ENCODE measurements at places on chromosomes 12 and 14. TPM values are rescaled to one million over a fixed set of nuclear protein-coding genes. Genes with fewer than 3 reads are reported as not detected.
A peak's percentile ranks its signal among the peaks of the same experiment; 100 is the strongest.

DNA sequence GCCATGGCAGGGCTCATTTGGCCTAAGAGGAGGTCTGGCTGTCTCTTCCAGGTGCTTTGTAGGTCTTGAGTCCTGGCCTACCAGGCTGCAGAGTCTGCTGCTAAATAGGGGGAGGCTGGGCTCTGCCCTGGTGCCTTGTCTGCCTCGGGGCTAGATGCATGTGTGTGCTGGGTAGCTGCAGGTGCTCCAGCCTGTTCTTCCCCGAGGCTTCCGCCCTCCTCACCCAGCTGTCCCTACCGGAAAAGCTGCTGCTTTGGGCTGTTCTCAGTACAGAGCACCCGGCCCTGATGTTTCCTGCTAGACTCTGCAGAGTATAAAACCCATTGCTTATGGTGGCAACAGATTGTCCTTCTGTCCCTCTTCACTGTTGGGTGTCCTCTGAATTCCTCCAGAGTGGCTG lies 37.7 kb downstream of the RAB35 start:
- no peak for DNase-seq

DNA sequence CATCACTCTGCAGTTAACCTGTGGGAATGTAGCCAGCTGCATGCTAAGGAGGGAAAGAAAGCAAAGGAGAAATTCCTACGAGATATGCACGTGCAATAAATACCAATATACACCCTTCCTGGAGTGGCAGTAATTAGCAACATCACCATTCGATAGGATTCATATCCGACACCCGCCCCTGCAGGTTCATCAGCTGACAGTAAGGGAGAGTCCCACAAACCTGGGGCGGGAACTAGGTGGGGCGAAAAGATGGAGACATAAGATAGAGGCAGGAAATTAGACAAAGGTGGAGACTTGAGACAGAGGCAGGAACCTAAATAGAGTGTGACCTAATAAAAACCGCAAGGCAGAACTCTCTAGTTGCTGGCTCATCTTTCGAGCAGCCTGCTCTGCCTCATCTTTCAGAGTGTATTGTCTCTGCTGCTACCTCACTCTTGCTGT lies 51.6 kb downstream of the PLEKHG3 start:
- DNase-seq = peak; percentile 82

The CDK2 gene
- total RNA-seq = 57.5 TPM

DNA sequence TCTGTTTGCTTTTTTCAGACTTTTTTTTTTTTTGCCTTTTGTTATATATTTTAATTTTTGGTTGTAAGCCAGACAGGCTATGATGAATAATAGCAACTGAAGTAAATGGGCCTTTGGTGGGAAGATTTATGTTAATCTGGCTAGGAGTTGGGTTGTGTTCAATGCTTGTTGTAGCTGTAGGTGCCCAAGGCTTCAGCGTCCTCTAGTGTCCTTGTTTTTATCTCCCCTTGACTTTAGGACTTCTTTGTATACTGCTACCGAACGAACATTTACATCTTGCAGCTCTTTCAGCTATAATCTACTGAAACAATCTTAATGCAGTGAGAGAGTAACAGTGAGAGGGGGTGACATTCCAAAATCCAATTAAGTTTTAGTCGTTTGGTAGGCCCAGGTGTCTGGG lies 848.4 kb upstream of the FBXO33 start:
- no peak for DNase-seq

The NID2 gene
- total RNA-seq = 9.9 TPM

- DNase-seq = no peak
Measured at GRCh38 chr14:93909429-93910128, 17.6 kb upstream of the FAM181A start.

The VSIG10 gene
- total RNA-seq = 18.9 TPM

The POTEM gene
- total RNA-seq = 0.57 TPM

- peak; percentile 83 for DNase-seq
Measured at GRCh38 chr12:53659011-53659551, 16.8 kb downstream of the ATP5MC2 start.

DNA sequence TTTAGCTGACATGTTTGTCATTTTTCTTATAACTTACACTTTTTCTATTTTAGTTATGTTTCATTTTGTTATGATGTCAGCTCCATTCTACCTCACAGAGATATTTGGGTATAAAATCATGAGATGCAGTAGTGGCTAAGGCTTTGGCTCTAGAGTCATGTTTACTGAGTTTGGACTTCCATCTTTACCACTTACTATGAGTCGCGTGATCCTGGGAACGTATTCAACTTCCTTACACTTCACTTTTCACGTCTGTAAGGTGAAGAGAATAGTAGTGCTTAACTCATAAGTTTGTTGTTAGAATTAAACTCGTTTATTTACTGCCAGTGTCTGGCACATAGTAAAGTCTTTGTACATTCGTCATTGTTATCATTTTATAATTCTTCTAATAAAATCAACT lies 126.3 kb downstream of the ERC1 start:
- DNase-seq = peak; percentile 30

DNA sequence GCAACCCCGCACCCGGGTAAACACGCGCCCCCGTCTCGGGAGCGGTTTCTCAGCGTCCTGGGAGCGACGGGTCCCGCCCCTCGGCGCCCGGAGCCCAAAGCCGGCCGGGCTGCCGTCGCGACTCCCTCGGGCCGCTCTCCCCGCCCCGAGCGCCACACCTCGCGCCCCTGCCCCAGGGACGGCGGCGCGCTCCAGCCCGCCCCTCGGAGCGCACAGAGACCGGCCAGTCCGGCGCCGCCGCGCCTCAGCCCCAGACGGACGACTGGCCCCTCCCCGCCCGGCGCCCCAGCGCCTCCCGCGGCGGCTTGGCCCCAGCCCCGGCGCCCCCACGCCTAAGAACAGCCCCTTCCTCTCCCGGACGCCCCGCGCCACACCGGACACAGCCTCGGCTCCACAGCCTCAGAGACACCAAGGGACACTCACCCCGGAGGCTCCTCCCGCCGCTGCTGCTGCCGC lies 411 bp downstream of the BTBD7 start:
- DNase-seq = peak; percentile 67

The PSMD9 gene
- total RNA-seq = 70.8 TPM

DNA sequence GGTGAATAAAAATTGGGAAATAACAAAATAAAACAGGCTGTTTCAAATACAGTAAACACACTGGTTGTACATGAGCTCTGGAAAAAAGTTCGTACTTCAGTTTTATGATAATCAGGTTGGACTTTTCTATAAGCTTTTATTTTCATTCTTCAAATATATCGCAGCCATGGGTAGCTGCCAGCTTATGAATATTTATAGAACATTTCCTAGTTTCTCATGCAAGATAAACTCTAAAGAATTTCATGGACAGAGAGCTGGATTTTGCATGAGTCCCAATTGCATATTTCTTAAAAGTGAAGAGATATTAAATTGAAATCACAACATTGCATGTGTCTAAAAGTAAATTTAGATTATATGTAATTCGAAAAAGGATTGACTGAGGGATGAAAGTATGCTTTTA lies 827.6 kb downstream of the SLC6A15 start:
- DNase-seq = no peak

DNA sequence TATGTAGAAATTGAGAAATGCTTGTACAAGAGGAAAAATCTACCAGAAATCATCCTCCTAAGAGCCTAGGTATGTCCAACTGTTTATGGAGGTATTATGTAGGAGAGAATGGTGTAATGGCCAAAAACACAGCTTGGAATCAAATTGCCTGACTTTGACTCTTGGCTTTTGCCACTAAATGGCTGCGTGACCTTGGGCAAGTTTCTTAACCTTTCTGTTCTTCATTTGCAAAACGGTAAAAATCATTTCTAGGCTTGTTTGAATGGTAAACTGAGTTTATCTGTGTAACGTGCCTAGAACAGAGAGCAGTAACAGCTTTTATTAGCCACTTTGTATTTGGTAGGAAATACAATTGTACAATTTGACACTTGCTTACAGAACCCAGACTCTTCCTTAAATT lies 4.9 kb upstream of the GRIP1 start:
- DNase-seq = no peak

DNA sequence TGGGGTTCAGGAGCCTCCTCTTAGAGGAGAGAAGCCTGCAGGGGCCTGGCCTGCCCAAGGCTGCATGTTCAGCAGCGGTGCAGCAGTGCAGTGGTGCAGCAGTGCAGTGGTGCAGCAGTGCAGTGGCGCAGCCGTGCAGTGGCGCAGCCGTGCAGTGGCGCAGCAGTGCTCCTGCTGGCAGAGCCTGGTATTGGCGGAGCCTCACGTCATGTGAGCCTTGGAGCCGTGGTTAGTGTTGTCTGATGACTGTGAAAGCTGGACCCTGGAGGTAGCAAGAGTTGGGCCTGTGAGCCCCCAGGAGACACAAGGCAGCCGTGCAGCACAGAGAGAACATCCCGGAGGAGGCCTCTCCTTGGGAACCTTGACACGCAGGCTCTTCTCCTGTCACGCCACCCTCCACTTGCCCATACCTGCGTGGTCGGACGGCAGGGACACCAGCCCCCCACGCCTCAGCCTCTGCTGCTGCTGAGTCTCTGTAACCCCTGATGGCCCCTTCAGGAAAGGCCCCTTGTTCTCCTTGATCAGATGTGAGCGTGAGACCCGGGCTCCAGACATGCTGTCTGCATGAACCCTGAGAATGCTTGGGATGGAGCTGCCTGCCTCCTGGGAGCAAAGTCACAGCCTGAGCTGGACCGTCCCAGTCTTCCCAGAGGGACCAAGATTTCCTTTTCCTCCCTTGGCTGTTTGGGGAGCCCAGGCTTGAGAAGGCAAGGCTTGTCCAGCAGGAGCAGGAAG lies 193.7 kb downstream of the KIF26A start:
- no peak for DNase-seq

The ACSM4 gene
- not detected for total RNA-seq

- peak; percentile 83 for DNase-seq
Measured at GRCh38 chr12:30796313-30796780, 41.6 kb upstream of the CAPRIN2 start.

DNA sequence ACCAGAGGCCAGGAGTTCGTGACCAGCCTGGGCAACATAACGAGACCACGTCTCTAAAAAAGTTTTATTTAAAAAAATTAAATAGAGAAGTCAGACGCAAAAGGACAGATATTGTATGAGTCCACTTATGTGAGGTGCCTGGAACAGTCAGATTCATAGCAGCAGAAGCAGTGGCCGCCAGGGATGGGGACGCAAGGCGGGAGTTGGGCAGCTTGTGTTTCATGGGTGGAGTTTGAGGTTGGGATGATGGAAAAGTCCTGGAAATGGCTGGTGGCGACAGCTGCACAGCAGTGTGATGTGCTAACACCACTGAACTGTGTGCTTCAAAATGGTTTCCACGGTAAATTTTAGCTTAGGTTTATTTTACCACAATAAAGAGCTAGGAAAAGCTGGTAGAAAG lies 57.6 kb upstream of the DDX11 start:
- DNase-seq = no peak

GRCh38 chr12:24045816-24046257 lies 96.4 kb upstream of the SOX5 start:
- DNase-seq = peak; percentile 88

DNA sequence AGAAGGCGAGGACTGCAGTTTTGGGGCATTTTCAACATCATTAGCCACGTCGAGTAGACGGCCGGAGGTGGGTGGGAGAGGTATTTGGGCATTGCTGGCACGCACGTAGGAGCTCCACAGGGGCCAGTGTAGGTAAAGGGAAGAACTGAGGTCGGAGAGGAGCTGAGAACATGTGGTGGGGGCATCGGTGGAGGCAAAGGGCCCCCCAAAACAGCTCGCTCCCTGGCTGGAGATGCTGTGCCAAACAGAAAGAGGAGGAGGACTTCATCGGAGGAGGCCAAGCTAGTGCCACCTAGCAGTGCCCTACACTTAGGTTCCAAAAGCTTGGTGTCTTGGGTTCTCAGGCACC lies 52.0 kb upstream of the PPP2R5C start:
- DNase-seq = no peak

The RBM19 gene
- 18.6 TPM for total RNA-seq

DNA sequence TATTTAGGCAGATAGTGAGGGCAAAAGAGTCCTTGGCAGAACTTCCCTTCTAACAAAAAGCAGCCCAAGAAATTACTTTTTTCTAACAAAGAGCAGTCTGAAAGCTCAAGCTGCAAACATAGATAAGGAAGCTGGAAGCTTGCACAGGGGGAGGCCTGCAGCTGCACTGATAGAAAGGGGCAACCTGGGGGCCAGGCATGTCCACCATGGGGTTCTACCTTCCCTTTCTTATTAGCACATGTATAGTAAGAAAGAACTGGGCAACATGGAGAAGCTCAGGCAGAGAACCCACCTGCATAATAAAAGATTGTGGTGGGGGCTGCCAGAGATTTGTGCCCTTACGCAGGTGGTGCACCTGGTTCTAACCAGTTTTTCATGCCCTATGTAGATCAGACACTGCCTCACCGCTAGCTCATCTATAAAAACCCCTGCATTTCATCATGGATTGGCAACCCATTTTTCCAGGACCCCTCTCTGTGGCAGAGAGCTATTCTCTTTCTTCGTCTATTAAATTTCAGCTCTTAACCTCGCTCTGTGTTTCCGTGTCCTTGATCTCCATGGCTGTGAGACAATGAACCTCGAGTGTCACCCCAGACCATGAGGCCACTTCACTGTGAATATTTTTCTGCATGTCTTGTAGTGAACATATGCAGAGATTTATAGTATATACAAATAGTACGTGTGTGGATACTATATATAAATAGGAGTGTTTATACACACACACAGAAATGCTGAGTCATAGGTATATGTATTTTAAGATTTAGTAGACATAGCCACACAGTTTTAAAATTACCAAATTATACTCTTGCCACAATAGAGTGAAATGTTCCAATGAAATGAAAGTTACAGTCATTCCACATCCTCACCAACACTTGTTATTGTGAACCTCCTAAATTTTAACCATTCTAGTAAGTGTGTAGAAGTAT lies 53.0 kb downstream of the PEX5 start:
- DNase-seq = no peak

GRCh38 chr12:125310461-125310860 lies 245.2 kb downstream of the AACS start:
- no peak for DNase-seq

DNA sequence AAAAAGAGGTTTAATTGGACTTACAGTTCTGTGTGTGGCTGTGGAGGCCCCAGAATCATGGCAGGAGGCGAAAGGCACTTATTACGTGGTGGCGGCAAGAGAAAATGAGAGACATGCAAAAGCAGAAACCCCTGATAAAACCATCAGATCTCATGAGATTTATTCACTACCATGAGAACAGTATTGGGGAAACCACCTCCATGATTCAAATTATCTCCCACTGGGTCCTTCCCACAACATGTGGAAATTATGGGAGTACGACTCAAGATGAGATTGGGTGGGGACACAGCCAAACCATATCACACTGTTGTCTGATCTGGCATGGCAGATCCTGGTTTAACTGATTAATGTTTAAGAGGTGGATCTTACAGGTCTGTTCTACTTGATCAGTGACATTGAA lies 5.6 kb downstream of the DDX47 start:
- DNase-seq = peak; percentile 55

The KRT7 gene
- 12.2 TPM for total RNA-seq

Data from Daoy (cell line).